ENCODE measurements at places on chromosomes 11 and 22. TPM values are rescaled to one million over a fixed set of nuclear protein-coding genes. Genes with fewer than 3 reads are reported as not detected.
A peak's percentile ranks its signal among the peaks of the same experiment; 100 is the strongest.

DNA sequence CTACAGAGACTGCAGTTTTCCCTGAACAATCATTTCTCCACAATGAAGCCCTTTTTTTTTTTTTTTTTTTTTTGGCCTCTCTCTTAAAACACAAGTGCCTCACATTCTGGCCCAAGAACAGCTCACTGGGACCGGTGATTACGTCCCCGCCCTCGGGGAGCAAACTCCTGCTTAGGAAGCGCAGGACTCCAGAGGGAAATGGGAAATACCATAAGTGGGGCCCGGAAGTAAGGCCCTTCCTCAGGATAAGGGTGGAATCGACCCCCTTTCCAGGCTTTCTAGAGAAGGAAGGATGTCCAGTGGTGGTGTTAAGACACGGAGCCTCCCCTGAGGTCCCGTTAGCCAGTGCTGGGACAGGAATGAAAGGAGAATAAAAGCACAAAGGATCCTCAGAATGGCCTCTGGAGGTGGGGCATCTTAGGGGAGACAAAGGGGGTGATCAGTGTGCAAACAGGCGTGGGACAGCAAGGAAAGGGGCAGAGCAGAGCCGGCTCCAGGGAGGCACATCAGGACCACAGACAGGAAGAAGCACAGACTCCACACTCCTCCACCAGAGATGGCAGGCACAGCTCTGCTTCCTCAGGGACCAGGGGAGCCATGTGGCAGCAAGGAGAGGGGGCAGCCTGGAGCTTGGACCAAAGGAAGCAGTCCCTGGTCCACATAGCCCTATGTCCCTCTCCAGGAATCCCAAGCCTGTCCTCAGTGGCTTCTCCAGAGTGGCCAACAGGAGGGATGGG lies 61.3 kb downstream of the CHST1 start:
- DNase-seq: no peak

DNA sequence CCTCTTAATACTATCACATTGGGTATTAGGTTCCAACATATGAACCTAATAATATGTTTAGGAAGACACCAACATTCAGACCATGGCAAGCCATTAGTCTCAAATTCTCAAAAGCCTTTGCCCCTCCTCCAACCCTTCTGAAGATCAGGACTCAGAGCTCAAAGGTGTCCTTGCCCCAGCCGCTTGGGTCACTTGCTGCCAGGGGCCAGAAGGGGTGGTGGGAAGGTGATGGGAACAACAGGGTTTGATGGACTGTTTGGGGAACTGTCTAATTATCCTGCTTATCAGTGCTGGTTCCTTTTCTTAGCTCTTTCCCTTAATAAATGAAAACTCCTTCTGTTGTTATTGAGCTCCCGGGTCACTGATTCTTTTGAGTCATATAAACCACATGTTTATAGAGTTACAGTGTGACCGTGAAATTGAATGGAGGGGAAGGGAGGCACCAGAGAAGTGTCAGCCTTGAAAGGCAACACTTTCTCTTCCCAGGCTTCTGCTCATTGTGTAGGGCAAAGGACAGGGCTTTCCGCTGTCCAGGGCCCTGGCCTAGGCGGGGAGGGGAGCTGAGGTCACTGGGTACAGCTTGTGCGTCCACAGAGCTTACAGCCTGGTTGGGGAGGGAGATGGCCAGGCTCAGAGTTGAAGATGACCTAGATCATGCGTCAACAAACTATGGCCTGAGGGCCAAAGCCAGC lies 105.1 kb downstream of the FBXO7 start:
- peak; percentile 95 for DNase-seq

SLC22A8 gene
- polyA plus RNA-seq: not detected

- peak; percentile 74 for DNase-seq
Observed at GRCh38 chr11:26199331-26200095, 132.4 kb upstream of the ANO3 start.

MIOX gene
- polyA plus RNA-seq: 0.06 TPM

- no peak for DNase-seq
Observed at GRCh38 chr11:65064847-65065240, 6.5 kb upstream of the NAALADL1 start.

- no peak for DNase-seq
Observed at GRCh38 chr11:93613231-93613831, 48.2 kb upstream of the CEP295 start.

PRR33 gene
- not detected for polyA plus RNA-seq

C11orf52 gene
- polyA plus RNA-seq: 0.32 TPM

DNA sequence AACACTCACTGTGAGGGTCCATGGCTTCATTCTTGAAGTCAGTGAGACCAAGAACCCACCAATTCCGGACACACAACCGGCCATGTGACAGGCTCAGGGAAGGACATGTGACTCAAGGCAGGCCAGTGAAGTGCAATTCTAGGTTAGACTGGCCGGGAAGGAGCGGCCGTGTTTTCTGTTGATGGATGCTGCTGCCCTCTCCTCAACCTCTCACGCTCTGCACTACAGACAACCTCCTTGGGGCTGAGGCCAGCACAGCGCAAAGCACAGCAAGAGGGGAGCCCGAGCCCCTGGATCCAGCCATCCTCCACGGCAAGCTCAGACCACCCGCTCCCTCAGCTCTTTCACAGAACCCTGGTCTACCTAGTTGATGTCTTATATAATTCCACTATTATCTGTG lies 2.8 kb downstream of the NUDT8 start:
- DNase-seq: no peak

- DNase-seq: no peak
Observed at GRCh38 chr22:45565973-45566372, 63.3 kb downstream of the FBLN1 start.

DNA sequence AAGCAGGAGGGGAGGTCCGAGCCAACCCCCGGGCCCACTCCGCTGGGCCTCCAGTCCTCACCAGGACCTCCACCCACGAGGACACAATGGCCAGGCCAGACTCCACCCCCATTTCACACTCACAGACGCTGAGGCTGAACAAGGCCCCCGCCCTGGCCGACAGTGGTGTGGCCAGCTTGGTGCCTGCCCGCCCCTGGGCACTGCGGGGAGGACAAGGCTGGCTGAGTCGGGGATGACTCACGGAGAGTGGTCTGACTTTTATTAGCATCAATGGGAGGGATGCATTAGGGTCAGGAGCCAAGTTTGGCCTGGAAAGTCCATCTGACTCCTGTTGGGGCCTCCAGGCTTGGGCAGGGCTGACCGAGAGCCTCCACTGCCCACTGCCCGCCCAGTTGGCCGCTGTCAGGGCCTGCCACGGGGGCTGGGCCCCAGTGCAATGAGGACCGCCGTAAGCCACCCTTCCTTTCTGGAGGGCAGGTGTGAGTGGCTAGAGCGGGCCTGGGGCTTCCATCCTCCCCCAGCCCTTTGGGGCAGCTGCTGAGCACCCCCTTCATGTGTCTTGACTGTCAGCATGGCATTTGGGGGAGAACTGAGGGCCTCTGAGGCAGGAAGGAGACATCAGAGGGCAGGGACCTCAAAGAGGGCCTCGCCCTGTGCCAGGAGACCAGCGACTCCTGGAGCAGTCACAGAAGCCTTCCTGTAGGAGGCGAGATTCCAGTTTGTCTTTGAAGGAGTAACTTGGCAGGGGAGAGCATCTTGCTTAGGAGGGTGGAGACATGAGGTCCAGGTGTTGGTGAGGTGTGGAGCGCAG lies 10.6 kb downstream of the TSPAN32 start:
- peak; percentile 54 for DNase-seq

GRCh38 chr22:50183141-50183971 lies 2.4 kb upstream of the TRABD start:
- no peak for DNase-seq

SLC1A2 gene
- polyA plus RNA-seq: 1.3 TPM

MACROD1 gene
- 6.0 TPM for polyA plus RNA-seq

OPCML gene
- polyA plus RNA-seq: 2.8 TPM

GRCh38 chr22:23718371-23719165 lies 27.8 kb downstream of the RGL4 start:
- no peak for DNase-seq

DNA sequence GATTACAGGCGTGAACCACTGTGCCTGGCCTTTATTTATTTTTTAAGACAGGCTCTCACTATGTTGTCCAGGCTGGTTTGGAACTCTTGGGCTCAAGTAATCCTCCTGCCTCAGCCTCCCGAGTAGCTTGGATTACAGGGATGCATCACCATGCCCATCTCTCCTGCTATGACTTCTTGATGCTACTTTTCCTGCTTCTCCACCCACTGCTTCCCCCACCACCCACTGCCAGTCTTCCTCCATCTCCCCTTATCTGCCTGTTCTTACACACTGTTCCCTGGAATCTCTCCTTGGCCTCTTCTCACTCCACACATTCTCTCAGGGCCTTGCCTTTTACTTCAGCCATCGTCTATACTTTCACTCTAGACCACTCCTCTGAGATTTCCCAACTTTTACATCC lies 17.3 kb upstream of the TPP1 start:
- no peak for DNase-seq

- DNase-seq: no peak
Observed at GRCh38 chr11:61080526-61080925, 21.8 kb upstream of the CD5 start.

MAJIN gene
- not detected for polyA plus RNA-seq

DNA sequence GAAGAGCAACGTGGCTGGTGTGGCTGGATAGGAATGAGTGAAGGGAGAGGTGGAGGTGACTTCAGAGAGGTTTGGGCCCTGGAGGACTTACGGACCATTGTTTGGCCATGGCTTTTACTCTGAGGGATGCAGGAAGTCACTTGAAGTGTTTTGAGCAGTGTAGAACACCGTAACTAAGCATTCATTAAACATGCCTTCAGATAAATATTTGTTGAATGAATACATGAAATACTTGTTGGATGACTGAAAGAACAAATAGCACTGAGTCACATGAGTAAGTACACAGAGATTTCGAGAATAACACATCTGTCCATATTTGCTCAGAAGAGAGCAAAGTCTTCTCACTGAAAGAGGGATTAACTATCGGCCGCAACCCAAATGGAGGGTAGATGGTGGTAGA lies 182.7 kb upstream of the SNX19 start:
- DNase-seq: peak; percentile 34

DNA sequence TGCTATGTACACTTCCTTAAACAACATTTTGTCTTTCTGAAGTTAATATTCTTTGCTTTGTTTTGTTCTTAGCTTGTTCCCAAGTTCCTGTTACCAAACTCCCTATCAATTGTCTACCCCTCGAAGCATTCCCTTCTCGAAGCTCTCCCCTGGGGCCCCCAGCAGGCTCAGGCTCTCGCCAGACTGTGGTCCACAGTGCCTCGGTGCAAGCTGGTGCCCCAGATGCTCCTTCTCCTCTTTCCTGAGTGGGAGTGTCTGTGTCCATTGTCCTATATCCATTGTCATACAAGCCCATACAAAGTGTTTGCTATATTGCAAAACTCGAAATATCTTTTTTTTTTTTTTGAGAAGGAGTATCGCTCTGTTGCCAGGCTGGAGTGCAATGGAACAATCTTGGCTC lies 51.7 kb upstream of the RTL6 start:
- DNase-seq: no peak

GRCh38 chr22:29309332-29310064 lies 3.0 kb downstream of the GAS2L1 start:
- no peak for DNase-seq

OR2AG1 gene
- not detected for polyA plus RNA-seq

GRM5 gene
- 0.01 TPM for polyA plus RNA-seq

GRCh38 chr11:126138636-126139035 lies 72.8 kb downstream of the RPUSD4 start:
- DNase-seq: no peak

- DNase-seq: no peak
Observed at GRCh38 chr11:85913513-85913912, 58.3 kb downstream of the CCDC83 start.

DNA sequence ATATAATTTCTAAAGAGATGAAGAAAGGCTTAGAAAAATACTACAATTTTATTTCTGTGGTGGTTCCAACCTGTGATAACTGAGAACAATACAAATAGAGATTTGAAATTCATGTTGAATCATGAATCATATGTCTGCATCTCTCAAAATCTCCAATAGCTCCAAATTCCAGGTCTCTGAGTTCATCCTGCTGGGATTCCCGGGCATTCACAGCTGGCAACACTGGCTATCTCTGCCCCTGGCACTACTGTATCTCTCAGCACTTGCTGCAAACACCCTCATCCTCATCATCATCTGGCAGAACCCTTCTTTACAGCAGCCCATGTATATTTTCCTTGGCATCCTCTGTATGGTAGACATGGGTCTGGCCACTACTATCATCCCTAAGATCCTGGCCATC lies at the start of gene OR56B1:
TSS of gene OR56B1 (plus strand) at position 53 of the 400 bp plus-strand sequence. CDS start at position 122, 69 bp downstream.
- DNase-seq: peak; percentile 9

DNA sequence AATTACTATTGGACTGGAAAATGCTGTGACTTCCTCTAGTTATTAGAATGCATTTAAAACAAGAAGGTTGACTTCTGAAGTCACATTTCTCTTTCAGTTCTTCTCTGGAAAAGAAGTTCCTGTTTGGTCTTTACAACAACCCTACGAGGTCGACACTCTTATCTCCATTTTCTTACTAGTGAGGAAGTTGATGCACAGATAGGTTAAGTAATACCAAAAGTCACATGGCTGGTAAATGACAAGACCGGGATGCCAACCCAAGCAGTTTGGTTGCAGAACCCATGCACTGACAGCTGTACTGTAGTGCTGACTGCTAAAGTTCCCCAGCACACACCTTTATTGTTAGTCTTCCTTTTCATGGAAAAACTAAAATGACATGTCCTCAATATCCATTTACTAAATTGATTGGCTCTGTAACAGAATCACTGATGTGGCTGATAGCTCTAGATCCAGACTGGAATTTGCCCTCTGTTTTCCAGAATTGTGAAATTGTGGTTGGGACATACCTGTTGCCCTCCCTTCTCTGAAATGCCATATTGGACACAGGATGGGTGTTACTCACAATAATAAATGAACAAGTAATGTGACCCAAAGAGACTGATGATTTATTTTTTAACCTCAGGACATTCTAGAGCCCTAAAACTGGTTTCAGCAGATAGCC lies 9.4 kb upstream of the TECTA start:
- DNase-seq: no peak

PATE1 gene
- polyA plus RNA-seq: not detected

SPON1 gene
- 5.0 TPM for polyA plus RNA-seq

DNA sequence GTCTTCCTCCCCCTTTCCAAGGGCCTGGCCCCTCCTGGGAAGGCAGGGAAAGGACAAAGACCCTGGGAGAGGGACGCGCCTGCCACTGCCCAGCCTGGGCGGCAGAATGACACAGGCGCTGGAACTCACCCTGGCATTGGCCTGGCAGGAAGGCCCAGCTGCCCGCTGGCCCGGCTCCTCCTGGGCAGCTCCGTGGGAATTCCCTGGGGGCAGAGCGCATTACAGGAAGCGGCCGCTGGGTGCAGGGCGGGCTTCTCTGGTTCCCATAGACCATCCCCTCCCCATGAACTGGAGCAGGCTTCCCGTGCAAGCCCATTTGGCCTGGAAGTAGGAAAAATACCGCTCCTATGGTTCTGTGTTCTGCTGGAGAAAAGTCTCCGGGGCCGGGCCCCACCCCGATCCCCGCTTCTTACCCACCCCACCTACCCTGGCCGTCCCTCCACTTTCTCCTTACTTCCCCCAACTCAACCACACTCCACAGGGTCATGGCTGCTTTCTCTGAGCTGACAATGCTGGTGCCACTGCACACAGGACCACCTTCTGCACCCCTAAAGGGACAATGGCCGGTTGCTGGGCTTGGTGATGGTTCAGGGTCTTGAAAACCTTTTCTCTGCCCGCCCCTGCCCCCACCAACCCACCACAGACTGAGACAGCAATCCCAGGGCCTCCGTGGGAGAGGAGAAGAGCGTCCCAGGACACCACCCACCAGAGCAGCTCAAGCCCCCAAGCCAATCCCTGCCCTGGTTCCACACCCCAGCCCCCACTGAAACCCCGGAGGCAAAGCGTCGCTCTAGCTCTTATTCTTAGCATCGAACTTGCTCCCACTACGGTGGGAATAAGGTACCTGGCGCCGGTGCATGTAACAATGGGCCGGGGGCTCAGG lies 58.9 kb downstream of the LINC01488 start:
- no peak for DNase-seq

GRCh38 chr11:106172386-106172991 lies 95.0 kb downstream of the AASDHPPT start:
- no peak for DNase-seq
